ENCODE measurements at places on chromosomes 4 and X.

DNA sequence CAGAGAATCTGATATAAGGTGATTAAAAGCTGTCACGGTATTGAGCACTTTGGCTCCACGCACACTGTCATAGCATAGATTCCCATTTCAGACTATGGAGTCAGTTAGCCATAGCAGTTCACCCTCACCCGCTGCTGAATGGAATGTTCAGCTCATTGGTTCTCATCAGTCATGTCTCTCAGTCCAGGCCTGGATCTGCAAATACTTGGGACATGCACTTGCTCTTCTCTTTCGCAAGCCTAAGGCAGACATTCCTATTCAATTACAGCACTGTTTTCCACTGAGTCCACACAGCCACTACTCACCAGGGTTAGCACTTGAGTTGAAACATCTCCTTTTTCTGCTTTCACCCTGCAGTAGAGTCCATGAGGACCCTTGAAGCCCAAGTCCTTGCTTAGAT is 30.6 kb upstream of the SCML1 start:
- DNase-seq: no peak

- DNase-seq: no peak
These were observed 32.2 kb downstream of the COPS4 start for GRCh38 chr4:83067058-83067639.

GRCh38 chr4:76342191-76342590 is 35.7 kb downstream of the STBD1 start:
- DNase-seq: no peak

DNA sequence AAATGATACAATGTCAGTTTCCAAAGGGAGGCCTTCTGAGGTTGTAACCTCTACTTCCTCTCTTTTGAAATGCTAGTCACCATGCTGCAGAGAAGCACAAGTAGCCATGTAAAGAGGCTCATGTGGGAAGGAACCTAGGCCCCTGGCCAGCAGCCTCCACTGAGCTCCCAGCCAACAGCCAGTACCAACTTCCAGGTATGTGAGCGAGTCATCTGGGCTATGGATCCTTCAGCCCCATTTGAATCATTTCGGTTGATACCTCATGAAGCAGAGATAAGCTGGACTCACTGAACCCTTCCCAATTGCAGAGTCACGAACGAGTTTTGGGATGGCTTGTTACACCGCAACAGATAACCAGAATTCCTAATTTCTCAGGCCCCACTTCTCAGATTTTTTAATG is 187.0 kb upstream of the LDB2 start:
- DNase-seq: no peak

GRCh38 chrX:108090491-108091263 is 665 bp downstream of the PSMD10 start:
- DNase-seq: no peak

- DNase-seq: no peak
These were observed 17.0 kb upstream of the CPE start for GRCh38 chr4:165361810-165362209.

GRCh38 chr4:104758574-104758973 is 263.9 kb upstream of the CXXC4 start:
- no peak for DNase-seq

- no peak for DNase-seq
These were observed 1327.4 kb downstream of the FSTL5 start for GRCh38 chr4:160836431-160836830.

Data from NCI-H1694 (cell line).